ENCODE measurements at places on chromosomes 1 and 21.

DNA sequence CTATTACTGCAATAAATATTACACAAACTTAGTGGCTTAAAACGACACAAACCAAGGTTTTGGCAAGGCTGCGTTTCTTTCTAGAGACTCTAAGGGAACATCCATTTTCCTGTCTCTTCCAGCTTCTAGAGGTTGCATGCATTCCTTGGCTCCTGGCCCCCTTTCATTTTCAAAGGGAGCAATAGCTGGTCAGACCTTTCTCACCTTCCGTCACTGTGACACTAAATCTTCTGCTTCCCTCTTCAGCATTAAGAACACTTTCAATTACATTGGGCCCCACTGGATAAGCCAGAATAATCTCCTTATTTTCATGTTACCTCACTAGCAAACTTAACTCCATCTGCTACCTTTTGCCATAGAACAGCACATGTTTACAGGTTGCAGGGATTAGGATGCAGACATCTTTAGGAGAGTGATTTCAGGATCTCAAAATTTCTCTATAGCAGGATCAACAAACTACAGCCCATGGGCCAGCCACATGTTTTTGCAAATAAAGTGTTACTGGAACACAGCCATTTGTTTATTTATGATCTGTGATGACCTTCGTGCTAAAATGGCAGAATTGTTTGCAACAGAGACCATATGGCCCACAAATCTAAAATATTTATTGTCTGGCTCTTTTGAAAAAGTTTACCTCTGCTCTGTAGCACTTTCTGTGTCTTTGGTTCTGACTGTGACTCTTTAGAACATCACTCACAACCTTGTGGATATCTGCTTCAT, 221.5 kb upstream of the SGIP1 start:
- no peak for DNase-seq

- no peak for DNase-seq
These were observed 21.5 kb upstream of the HMGB4 start for GRCh38 chr1:33842348-33842747.

GRCh38 chr1:87291107-87291506, 37.6 kb upstream of the LMO4 start:
- no peak for DNase-seq

- DNase-seq, result no peak
These were observed 28.4 kb downstream of the CD48 start for GRCh38 chr1:160682983-160683865.

- no peak for DNase-seq
These were observed 21.9 kb upstream of the GPX7 start for GRCh38 chr1:52580283-52580682.

- DNase-seq, result no peak
These were observed 245.4 kb downstream of the TNR start for GRCh38 chr1:175498002-175498401.

DNA sequence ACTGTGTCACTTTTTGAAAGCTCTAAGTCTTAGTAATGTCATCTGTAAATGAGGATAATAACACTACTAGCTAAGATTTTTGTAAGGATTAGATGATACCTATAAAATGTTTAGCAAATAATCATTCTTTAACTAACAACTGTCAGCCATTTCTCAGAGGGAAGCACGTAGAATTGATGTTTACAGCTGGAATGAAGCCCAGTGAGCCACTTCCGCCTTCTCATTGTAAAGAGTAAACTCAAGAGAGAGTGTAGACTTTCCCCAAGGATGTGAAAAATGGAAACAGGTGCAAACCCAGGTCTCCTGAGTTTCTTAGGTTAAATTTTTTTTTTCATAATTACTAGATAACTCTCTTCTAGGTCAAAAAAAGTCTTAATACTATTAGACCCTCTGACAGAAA, 4.9 kb downstream of the GREM2 start:
- DNase-seq, result no peak

DNA sequence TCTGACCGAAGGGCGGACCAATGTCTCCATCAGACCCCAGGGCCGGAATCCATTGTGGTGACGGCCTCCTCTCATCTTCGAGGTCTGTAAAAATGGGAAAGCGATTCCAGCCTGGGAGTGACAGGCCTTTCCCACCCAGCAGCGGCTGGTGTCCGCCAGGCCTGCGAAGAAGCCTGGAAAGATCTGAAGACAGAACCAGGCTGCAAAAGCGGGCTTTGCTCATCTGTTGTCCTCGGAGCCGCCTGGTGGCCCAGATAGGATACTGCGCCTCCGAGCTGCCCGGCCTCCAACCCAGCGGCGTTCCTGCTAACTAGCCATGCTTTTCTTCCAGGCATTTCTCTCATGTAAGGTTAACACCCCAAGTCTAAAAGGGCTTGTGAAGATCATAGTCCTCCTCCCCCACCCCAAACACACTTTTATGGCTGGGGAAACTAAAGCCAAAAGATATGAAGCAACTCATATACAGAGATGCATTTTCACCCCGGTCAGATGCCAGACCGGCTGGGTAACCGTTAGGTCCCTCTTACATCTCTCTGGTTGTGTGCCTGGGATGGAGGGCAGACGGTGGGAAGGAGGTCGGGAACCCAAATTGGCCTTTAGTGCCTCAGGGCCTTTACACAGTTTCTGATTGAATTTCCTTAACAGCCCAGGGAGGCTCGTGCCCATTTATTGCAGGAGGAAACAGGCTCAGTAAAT, 1.9 kb upstream of the DHRS3 start:
- DNase-seq, result peak; percentile 61

DNA sequence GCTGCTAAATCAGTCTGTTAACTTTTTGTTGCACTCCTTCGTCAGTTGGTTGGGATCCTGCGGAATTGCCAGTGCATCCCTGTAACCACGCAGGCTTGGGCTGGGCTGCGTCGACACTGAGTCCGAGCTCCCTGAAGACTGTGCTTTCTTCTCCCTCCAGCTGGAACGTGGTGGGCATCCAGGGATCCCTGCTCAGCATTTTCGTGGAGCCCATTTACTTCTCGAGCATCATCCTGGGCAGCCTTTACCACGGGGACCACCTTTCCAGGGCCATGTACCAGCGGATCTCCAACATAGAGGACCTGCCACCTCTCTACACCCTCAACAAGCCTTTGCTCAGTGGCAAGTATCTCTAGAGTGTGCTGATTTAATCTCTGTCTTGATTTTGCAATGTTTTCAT, 83.3 kb downstream of the POFUT2 start:
- DNase-seq, result no peak

DNA sequence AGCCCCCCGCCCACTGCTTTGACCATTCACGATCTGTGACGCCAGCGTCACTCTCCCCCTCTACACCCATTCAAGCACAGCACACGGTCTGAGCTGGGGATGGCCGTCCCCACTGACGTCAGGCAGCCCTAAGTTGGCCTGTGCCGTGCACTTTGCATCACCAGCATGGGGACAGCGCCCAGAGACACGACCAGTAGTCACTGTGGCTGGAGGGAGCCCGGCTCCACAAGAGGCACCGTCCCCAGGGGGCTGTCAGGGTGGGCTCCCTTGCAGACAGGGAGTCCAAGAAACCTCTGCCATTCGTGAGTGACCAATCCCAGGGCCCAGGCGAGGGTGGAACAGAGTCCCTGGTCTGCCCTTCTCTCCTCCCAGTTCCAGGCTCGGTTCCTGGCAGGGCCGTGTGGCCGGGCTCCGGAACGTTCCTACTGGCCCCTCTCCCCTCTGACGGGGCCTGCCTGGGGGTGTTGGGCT, 2.3 kb downstream of the KRTAP10-8 start:
- no peak for DNase-seq

DNA sequence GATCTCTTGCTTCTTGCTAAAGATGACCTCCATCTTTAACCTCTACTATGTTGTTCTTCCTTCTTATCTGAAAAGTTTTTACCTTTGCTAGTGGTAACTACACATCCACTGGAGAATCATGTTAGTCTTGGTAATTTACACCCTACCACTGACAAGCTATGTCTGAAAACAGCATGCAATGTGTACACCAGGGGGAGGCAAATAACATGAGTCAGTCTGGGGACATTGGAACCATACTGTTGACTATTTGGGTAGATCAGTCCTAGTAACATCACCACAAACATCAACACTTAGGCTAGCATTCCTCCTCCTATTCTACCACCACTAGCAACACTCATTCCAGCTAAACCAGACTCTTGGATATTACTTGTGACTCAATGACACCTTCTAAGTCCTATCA, 549.0 kb downstream of the KCNT2 start:
- no peak for DNase-seq

- DNase-seq, result no peak
These were observed 537.1 kb downstream of the AJAP1 start for GRCh38 chr1:5191470-5191869.

- DNase-seq, result no peak
These were observed 41.8 kb upstream of the LRRC52 start for GRCh38 chr1:165501970-165502348.

DNA sequence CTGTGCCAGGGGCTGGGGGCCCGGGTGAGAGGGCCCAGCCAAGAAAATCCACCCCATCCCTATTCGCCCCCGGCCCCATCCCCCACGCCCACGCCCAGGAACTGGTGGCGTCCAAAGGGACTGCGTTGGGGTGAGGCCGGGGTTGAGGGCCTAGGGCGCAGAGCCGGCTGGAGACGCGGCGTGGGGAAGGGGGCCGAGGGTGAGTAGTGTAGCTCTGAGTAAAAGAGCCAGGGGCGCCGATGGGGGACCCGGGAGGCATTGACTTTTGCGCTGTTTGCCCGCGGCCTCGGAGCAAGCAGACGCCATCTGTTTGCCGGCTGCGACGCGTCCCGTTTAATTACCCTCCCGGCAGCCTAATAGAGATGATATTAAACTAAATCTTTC, 3.5 kb upstream of the DMRTA2 start:
- DNase-seq, result no peak

GRCh38 chr1:20739225-20739624, 6.7 kb upstream of the SH2D5 start:
- no peak for DNase-seq

GRCh38 chr1:102833151-102833550, 275.2 kb downstream of the COL11A1 start:
- no peak for DNase-seq

DNA sequence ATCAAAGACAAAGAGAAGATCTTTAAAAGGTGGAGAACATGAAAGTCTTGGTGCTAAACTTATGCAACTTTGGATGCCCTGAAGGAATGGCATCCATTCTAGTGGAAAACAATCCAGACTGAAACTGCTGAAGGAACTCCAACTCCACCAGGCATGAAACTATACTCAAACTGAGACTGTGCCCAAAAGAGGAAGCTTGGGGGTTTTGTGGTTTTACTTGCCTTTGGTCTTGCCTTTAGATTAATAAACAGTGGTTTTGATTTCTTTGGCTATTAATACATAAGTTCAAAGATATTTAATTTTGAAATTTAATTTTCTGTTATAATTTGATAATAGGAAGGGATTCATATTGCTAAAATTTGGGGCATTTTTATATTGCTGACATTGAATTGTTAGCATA, 17.4 kb upstream of the SLC30A10 start:
- no peak for DNase-seq

DNA sequence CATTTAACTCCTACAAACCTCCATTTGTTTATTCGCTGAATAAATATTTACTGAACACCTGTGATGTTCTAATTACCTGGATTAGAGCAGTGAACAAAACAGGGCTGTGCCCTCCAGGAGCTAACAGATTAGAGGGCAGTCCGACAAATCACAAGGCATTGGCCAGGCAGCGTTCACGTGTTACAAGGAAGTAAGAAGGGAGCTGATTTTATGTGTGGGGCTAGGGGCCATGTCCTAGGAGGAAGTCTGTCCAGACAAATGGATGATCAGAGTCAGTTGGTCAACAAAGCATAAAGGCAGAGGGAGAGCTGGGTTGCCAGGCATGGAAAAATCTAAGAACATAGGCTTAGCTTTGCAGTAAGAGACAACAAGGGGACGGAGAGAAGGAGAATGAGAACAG, 57.3 kb upstream of the BACE2 start:
- DNase-seq, result no peak

GRCh38 chr1:16073490-16074119, at the start of gene FAM131C:
Gene FAM131C (minus strand): TSS chr1:16073651. CDS start chr1:16073442, 209 bp downstream.
- peak; percentile 20 for DNase-seq

- DNase-seq, result no peak
These were observed 40.4 kb downstream of the MTR start for GRCh38 chr1:236835491-236835890.

- no peak for DNase-seq
These were observed 82.9 kb downstream of the GALNT2 start for GRCh38 chr1:230149751-230150584.

GRCh38 chr1:110060034-110060661, 10.3 kb downstream of the ALX3 start:
- DNase-seq, result peak; percentile 53

GRCh38 chr1:202577381-202577780, 132.9 kb downstream of the SYT2 start:
- DNase-seq, result no peak

- DNase-seq, result no peak
These were observed 6.2 kb downstream of the KCNA3 start for GRCh38 chr1:110668549-110668948.

GRCh38 chr1:202343652-202344349, 2.1 kb upstream of the UBE2T start:
- DNase-seq, result no peak

DNA sequence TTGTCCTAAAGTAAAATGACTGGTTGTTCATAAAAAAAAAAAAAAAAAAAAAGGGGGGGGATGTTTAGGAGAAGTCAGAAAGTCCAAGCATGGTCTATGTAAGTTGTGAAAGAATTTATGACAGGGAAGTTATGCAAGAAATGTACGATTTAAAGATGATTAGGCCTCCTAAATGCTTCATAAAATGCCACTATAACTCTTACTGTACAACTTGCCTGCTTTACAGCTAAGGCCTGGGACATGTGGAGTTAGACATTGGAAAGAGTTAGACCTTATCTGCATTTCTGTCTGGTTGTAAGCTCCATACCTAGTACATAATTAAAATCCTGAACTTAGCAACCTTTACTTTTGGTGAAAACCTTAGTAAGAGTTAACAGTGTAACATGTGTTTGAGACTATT, 150.0 kb downstream of the TPR start:
- no peak for DNase-seq

- no peak for DNase-seq
These were observed 48.3 kb upstream of the LHX8 start for GRCh38 chr1:75085931-75086330.

- DNase-seq, result no peak
These were observed 58.0 kb upstream of the GFI1 start for GRCh38 chr1:92544756-92545165.

- DNase-seq, result no peak
These were observed 10.7 kb downstream of the LEPR start for GRCh38 chr1:65431111-65431705.

DNA sequence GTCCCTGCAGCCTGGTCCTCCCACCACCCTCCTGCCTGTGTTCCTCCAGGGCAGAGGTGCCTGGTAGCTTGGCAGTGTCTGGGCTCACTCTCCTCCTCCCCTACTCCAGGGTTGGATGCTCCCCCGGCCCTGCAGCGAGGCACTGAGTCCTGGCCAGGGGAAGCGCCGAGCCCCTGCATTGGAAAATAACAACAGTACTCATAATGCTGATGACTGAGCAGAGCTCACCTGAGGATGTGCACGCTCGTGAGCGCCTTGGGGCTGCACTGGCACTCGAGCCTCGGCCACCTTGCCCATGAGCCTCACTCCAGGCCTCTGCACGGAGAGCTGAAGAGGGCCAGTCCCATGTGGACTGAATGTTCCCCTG, 6.0 kb upstream of the ACTRT2 start:
- DNase-seq, result no peak

Measured in activated T-helper 1 cell treated with Interleukin-2 at 50 U/mL for 16 hours (primary cell).